Hematopoietic multipotent progenitor cell treated with erythropoietin and hydrocortisone succinate and interleukin-3 and kit ligand, for 4 days (in vitro differentiated cells): ENCODE measurements at places on chromosomes 4 and X.

DNA sequence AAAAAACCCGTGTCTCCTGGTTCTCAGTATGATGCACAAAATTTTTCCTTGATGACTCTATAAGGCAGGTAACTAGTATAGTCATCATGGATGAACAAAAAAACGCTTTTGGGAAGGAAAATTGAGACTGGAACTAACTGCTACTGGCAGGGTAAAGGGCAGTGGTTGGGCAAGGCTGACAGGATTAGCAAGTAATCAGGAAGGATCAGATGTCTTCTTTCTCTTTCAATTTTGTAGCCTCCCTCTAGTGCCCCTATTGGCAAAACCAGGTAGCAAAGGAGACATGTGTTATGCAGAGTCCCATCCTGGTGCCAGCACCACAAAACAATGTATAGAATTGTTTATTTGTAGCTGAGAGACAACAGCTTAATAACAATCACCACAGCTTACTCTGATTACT lies 12.8 kb upstream of the SLITRK4 start:
- DNase-seq, result peak; percentile 41

GRCh38 chr4:24973747-24974601 lies 56.8 kb downstream of the LGI2 start:
- DNase-seq, result no peak

- DNase-seq, result no peak
Measured at GRCh38 chr4:174689618-174690017, 139.4 kb downstream of the GLRA3 start.

DNA sequence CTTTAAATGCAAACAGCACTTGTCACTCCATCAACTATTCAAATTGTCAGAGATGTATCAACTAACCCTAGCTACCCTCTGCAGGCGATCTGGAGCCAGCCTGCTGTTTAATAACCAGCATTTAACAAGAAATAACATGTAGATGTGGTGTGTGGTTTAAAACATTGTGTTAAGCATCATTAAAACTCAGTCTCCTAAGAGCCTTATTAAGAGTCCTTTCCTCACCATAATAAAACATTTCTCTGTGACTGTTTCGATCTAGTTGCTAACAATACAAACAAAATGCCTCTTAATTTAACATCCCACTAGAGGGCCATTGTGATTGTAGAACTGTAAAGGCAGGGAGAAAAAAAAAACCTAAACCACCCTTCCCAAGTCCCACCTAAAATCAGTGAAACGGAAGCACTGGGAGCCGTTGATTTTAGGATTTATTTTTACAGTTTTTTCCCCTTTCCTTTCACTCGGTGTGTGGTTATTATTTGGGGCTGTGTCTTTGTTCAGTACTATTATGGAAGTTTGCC lies 708.6 kb downstream of the C4orf33 start:
- no peak for DNase-seq

DNA sequence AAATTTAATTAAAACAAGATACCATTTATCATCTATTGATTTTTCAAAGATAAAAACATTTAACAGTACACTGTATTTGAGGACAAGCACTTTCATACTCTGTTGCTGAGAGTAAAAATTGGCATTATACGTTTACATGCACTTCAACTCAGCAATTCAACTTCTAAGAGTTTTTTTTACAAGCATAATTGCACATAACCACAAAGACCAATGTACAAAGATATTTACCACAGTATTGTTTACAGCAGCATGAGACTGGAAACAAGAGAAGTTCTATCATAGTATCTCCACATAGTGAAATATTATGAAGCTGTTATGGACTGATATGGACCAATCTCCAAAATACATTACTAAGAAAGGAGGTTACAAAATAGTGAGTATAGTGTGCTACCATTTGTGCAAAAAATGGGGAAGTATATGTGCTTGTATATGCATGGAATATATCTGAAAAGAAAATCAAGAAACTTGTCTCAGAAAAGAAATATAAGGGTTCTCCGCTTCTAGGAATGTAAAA lies 10.9 kb downstream of the GAB3 start:
- DNase-seq, result peak; percentile 71

GRCh38 chr4:40243386-40243948 lies 46.6 kb downstream of the RHOH start:
- DNase-seq, result no peak

GRCh38 chrX:67789536-67789935 lies 245.7 kb downstream of the AR start:
- no peak for DNase-seq

- no peak for DNase-seq
Measured at GRCh38 chrX:78119521-78120227, 15.6 kb downstream of the PGK1 start.

DNA sequence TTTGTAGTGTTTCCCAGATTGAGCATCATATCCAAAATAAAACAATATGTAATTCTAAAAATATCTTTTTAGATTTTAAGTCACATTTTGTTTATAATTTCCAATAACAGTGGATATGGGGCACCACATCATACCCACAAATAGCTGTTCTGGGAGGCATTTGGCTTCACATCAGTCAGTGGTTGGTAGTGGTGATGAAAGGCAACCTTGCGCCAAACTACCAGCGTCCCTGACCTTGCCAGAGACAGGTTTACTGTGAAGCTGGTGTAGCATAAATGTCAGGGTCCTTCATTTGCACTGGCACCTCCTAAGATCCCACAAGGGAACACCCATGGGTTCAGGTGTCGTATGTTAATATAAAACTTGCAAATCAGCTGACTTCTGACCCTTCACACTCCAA lies 222.2 kb downstream of the DCTD start:
- DNase-seq, result no peak

- DNase-seq, result peak; percentile 92
Measured at GRCh38 chr4:88158489-88159228, at the start of gene ABCG2. TSS of gene ABCG2 (minus strand) at chr4:88158639. CDS start at chr4:88139995, 18,644 bp downstream.

DNA sequence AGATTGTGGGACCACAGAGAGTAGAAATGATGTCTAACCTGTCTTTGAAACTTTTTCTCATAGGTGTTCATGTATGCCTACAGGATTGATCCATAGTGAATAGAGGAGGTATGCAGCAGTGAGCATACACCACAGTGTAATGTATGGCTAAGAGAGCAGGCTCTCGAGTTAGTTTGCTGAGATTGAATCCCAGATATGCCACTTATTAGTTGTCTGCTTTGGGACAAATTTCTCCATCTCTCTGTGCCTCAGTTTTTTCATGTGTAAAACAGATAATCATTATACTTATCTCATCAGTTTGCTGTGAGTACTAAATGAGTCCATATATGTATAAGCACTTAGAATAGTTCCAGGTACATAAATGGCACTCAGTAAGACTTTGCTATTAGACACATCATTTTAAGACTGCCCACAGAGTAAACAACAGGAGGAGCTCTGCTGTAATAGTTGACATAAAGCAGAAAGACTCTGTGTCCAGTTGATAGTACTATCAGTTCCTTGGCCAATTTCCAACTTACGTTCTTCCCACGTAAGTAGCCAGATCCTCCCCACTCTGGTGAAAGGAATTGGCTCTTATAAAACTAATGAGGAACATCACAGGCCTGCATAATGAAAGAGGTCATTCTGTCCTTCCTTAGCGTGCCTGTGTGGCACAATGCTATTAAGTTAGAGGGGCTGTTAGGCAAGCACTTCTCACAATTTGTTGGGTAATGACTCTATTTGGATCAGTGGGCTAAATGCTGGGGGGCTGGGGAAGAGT lies 20.7 kb upstream of the RNF150 start:
- DNase-seq, result peak; percentile 16

DNA sequence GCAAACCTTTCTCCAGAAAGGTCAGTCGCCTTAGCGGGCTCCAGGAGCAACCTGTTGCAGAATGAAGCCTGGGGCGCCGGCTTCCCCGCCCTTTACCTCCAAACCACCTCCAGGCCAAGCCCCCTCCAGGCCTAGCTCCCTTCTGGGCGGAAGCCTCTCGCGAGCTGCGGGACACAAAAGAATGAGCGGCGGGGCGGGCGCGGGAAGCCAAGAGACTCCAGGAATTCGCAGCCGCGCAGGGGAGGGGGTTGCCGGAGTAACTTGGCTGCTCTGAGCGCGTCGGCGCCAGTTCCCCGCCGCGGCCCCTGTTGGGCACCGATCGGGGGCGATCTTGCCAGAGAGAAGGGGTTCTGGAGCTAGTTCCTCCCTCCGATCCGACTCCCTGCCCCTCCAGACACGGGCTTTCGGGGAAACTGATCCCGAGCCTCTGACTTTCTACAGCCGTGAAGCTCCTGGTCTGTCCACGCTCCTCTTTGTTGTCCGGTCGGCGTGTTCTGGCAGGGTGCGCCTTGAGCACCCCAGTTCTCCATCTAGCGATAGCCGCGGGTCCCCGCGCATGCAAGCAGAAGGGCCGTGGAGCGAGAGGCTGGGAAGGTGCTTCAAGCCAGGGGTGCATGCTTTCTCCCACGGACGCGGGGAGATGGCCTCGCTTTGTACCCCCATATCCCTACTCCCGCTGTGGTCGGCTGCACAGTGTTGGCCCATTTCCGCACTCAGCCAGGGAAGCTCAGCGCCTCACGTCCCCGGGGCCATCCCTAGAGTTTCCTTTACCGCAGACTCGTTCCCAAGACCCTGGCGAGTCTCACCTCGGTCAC lies 1.2 kb downstream of the PROM1 start:
- DNase-seq, result peak; percentile 56

GRCh38 chrX:129769467-129770154 lies 10.1 kb upstream of the SASH3 start:
- DNase-seq, result peak; percentile 82

- DNase-seq, result no peak
Measured at GRCh38 chr4:41385481-41385880, 128.8 kb downstream of the UCHL1 start.

- no peak for DNase-seq
Measured at GRCh38 chr4:131603705-131604104, 1545.4 kb upstream of the PCDH10 start.

GRCh38 chrX:78092296-78092695 lies 11.8 kb upstream of the PGK1 start:
- DNase-seq, result peak; percentile 61

- peak; percentile 13 for DNase-seq
Measured at GRCh38 chr4:67401902-67402301, 143.4 kb downstream of the CENPC start.

DNA sequence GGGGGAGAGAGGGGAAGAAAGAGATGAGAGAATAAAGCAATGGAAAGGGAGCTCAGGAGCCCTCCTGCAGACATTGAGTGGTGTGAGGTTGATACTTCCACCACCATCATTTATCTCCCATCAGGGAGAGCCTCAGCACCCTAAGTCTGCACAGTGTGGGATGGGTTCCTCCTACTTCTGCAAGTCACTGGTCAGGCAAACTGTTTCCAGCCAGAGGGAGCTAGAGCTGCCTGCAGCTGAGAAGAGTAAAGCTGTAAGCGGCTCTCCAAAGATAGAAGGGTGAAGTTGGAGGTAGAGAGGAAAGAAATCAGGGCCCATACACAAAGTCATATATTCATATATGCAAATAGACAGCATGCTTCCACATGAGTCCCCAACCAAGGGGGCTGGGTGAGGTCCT lies 21.9 kb upstream of the ZNF81 start:
- peak; percentile 64 for DNase-seq

- DNase-seq, result no peak
Measured at GRCh38 chr4:104447294-104447693, 47.4 kb downstream of the CXXC4 start.

DNA sequence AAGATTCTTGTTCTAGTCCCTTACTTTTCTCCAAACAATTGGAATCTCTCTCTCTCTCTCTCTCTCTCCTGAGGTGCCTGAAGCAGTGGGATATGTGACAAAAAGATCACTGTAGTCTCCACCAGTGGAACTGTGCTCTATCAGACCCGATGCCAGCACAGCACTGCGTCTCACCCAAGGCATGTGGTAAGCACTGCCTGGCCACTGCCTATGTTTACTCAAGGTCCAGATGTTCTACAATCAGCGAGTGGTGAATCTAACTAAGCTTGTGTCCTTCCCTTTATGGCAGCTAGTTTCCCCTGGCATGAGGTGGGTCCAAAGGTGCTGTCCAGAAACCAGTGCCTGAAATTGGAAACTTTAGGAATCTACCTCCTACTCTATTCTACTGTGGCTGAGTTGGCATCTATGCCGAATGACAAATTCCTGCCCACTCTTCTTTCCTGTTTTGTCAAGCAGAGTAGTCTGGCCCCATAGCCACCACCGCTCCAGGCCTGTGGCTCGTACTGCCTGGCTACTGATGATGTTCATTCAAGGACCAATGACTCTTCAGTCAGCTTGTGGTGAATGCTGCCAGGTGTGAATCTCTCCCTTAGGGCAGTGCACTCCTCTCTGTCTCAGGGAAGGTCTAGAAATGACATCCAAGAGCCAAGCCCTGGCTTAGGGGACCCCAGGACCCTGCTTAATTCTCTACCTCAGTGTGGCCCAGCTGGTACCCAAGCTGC lies 416.5 kb downstream of the TEX13C start:
- no peak for DNase-seq

GRCh38 chr4:48197643-48198237 lies 63.7 kb upstream of the TXK start:
- peak; percentile 89 for DNase-seq

DNA sequence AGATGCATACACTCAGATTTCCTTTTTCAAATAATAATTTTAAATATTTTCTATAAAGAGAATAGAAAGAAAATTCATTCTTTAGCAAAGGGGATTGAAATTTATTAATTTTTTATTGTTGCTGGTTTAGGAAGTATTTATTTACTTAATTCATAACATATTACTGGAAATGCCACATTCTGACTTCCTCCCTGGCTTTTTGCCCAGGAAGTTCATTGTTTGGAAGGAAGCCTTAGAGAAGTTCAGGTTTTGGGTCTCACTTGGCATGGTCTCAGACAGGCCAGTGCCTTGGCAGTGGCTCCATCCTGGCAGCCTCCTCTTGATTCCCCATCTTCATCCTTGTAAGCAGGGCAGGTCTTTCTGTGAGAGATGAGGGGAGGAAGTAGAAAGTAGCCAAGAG lies 50.5 kb downstream of the IL15 start:
- no peak for DNase-seq

- peak; percentile 87 for DNase-seq
Measured at GRCh38 chr4:145936142-145936996, 2.3 kb downstream of the ZNF827 start.

DNA sequence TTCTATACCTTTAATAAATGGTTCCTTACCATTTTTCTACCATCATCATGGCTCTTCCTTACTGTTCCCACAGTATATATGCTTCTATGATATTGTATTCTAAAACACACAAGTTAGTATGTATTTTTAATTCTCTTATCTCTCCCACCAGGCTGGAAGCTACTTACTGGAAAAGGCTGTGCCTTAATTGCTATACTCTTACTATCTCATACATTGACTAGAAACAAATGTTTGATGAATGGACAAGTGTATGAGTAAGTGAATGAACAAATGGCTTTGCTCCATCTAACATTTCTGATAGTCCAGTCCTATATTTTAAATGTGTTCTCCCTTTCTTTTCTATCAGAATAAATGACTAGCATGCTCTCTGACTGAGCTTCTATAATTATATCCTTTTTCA lies 320.8 kb upstream of the RASGEF1B start:
- DNase-seq, result peak; percentile 44

DNA sequence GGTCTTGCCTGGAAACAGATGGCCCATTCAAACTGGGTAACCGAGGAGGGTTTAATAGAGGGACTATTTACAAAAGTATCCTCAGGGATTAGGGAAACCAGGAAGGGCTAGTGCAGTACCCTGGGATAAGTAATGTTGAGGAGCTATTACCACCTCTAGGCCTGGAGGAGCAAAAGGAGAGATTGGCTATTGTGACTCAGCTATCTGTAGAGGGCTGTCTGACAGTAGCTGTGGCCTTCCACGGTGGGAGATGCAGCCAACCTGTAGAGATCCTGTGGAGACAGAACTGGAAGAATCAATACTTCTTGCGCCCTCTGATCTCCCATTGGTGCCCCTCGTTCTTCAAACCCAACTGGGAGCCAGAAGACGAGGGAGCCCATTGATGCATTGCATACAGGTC lies 34.1 kb upstream of the RPS6KA3 start:
- peak; percentile 3 for DNase-seq

- no peak for DNase-seq
Measured at GRCh38 chr4:24935856-24936255, 23.0 kb upstream of the CCDC149 start.
